Immature natural killer cell (primary cell): ENCODE measurements at places on chromosomes 11 and 22. TPM values are rescaled to one million over a fixed set of nuclear protein-coding genes. Genes with fewer than 3 reads are reported as not detected.

DNA sequence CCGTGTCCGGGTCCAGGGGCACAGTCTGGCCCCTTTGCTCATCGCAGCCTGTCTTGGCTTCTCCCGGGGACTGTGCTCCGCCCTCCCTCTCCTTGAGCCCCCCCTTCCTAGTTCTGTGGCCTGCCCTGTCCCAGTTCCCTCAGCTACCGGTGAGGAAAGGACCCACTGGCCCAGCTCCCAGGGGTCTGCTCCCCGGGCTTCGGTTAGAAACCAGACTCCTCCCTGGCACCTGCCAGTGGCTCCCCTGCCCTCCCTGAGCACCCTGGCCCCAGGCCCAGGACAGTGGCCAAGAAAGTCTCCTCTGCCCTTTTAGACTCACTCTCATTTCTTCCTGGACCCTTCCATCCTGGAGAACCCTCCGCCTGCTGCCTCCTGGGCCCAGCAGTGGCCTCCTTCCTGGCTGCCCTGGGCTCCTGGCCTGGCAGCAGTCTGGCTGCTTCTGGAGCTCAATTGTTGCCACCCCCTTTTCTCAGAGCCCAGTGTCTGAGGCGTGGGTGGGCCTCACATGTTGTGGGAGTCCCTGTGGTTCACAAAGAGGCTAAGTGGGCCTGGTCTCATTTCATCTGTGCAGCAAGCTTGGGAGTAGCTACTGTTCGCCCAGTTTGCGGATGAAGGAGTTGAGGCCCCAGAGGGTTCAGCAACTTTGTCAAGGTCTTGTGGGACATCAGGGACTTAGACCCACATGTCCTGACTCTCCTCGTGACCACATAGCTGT, 12.6 kb downstream of the PRDM11 start:
- DNase-seq = no peak

- DNase-seq = no peak
Observed at GRCh38 chr11:72789493-72790131, 4.2 kb downstream of the STARD10 start.

DNA sequence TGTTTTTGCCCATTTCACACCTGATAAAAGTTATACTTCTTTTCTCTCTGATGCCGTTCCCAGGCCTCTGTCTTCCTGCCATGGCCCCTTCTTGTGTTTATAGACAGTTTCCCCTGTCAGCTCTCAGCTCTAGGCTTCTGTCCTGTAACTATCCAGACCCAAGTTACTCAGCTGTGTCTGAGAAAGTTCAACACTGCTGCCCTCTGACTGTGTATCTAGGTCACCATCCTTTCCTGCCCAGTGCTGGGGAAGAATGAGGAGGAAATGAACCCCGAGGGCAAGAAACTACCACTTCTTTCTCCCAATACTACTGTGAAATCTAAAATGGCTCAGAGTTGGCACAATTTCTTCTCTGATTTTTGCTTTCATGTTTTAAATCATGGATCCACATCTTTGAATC, 29.6 kb downstream of the SNX19 start:
- DNase-seq = no peak

GRCh38 chr11:123060277-123061000, 1.5 kb downstream of the HSPA8 start:
- DNase-seq = peak; percentile 28

DNA sequence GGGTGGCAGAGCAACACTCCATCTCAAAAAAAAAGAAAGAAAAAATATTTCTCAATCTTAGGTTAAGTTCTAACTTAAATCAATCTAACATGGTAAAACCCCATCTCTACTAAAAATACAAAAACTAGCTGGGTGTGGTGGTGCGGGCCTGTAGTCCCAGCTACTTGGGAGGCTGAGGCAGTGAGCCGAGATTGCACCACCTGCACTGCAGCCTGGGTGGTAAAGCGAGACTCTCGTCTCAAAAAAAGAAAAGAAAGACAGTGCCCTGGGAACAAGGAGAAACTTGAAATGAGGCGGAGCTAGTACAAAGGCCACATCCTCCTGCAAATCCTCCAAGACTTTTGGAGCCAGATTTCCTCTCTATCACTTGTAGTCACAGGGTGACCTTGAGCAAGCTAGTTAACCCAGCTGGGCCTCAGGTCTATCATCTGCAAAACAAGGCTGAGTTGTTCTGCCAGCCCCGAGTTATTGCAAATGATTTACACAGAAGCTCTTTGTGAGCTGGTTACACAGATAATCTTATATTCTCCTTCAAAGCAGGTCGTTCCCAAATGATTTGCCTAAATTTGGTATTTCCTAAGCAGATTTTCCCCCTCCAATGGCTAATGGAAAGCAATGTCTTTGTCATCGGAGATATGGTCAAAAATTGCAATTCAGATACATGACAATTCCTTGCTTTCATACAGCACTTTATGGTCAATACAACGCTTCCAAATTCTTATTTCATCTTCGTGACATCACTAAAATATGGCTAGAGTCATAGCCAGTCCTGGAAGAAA, 1.9 kb downstream of the ANKRD54 start:
- DNase-seq = no peak

GRCh38 chr22:39995393-39996252, 869 bp downstream of the FAM83F start:
- DNase-seq = no peak

DNA sequence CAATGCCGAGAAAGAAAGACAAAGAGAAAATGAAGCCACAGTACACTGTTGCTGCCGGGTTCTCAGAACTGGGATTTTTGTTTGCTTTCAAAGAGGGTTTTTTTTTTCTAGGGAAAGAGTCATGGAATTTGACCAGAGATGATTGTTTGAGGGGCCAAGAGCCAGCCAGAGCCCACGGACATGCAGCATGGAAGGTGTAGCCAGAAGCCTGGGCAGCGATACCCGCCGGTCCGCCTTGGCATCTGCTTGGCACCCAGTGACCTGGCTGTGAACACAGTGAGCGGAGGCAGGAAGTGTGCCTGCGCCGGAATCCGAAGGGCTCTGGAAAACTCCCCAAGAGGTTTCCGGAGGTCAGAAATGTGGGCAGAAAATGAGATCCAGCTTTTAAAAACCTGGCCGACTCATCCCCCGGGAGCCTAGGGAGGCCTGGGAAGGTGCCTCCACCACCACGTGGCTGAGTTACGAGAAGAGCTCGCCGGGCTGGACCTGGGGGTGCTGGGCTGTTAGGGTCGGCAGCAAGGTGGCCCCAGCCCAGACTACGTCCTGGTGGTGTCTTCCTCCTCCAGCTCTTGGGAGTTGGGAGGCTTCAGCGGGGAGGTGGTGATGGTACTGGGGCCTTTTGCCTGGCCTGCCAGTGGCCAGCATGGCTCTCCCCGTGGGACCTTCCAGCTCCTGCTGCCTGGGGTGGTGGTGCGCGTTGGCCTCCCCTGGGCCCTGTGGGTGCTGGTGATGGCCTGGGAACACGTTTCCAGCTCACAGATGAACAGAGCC, 61.6 kb upstream of the PPARA start:
- no peak for DNase-seq

DNA sequence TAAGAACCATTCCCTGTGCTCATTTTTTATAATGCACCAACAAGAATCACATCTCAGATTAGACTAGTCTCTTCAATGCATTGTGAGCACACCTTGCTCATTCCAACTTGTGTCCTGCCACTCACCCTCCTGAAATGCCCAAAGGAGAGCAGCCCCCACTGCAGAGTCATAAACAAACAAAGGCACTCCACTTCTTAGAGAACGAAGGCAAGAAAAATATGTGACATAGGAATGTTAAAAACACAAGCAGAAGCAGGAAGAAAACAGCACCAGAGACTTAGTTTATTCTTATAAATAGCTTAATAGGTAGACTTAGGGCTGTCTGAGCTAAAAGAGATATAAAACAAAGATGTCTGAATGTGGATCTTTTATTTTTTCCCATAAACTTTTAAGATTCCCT, 57.2 kb downstream of the GUCY1A2 start:
- no peak for DNase-seq

DNA sequence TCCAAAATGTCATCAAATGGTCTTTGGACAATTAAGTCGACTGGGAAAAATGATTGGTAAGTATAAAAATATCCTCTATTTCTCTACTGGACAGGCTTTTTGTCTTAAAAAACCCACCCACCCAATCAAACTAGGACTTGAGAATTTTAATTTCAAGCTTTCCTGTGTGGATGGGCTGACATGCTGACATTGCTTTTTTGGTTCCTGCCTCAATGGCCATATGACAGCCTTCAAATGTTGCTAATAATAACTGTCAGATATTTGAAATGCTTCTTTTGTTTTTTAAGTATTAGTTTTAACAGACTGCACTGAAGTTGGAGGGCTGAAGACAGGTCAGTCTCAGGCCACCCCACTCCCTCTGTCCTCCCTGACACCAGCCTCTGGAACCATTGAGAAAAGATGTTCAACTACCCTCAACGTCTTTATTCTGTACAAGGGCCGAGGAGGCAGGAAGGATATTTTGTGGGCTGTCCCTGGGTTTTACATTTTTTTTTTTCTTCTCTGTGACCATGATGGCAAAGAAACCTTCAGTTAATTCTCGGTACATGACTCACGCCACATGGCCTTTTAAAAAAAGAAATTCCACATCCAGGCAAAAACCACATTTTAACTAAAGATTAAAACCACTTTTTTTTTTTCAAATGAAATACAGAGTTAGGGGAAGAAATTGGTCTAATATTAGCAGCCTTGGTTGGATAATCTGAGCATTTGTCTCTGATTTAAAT, 130.4 kb downstream of the SLC1A2 start:
- no peak for DNase-seq

- DNase-seq = no peak
Observed at GRCh38 chr11:279040-279965, 1.1 kb downstream of the NLRP6 start.

- no peak for DNase-seq
Observed at GRCh38 chr22:48306284-48306683, 1521.4 kb downstream of the BRD1 start.

GRCh38 chr11:133903056-133903455, 53.7 kb downstream of the IGSF9B start:
- DNase-seq = no peak

DNA sequence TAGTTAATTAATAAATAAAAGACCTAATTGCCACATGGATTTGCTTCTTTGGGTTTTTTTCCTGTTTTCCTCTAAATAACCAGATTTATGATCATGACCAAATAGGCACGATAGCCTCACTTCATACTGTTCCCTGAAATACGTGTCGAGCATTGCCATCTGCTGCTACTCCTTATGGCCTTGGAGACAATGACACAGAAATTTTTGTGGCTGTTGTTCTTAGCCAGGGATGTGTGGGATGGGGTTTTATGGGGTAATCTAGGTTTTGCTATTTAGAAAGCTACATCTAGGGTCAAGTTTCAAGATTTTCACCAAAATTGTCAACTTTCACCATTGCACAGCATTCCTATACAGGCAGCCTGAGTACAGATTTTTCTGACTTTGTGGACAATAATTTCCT, 145.2 kb downstream of the DBX1 start:
- DNase-seq = no peak

GRCh38 chr22:49237279-49237678, 590.4 kb downstream of the BRD1 start:
- DNase-seq = no peak

DNA sequence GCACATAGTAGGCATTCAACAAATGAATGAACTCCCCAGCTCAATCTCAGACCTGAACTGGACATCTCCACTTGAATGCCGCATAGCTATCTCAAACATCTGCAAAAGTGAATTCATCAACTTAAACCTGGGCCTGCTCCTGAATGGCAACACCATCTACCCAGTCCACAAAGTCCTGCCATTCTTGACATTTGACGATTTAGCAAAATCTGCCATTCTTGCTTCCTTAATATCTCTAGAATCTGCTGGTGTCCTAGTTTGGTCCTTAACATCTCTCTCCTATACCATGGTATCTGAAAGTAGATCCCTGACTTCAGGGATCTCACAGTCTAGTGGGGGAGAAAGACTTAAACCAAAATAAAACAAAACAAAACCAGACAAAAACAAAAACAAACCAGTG, 12.4 kb upstream of the HPX start:
- no peak for DNase-seq

- no peak for DNase-seq
Observed at GRCh38 chr11:112051768-112052167, 22.0 kb downstream of the PIH1D2 start.

GRCh38 chr11:44559207-44559939, 6.1 kb upstream of the CD82 start:
- no peak for DNase-seq

DNA sequence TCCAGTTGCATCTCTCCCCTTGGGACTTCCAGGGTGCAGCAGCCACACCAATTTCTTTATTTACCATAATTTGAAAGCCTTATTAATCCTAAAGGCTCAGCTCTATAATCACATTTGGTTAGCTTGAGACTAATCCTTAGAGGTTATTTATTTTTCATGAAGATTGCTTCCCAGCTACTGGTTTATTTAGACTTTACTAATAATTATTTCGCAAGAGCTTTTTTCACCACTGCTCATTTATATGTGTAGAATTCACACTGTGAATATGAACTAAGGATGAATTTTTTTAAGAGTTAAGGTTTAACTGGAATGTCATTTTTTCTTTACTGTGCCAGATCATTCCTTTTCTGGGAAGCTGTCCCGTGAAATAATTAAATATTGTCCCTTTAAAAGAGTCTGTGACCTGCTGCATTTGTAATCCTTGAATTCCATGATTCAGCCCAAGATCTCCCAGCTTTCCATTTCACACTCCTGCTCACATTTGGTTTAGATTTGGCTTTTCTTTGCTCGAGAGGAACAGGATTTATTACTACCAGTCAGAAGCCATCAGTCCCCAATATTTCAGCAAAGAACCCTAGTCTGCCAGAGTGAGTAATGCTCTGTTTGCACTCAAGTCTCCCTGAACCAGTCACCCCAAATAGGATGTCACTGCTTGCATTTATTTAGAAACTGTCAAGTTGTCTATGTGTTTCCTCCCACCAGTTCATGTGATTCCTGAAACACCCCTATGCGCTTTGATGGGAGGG, 4.4 kb upstream of the CD44 start:
- no peak for DNase-seq

DNA sequence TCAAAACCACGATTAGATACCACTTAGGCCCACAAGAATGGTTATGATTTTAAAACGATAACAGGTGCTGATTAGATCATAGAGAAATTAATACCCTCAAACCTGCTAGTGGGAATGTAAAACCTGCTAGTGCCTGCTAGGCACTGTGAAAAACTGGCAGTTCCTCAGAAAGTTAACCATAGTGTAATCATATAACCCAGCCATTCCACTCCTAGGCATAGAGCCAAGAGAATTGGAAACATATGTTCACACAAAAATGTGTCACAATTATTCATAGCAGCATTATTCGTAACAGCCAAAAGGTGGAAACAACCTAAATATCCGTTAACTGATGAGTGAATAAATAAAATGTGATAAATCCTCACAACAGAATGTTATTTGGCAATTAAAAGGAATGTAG, 122.2 kb upstream of the SYN3 start:
- no peak for DNase-seq

GRCh38 chr11:12979928-12980689, 29.0 kb upstream of the RASSF10 start:
- DNase-seq = no peak

- DNase-seq = no peak
Observed at GRCh38 chr11:45652781-45653180, 12.6 kb downstream of the CHST1 start.

- DNase-seq = no peak
Observed at GRCh38 chr22:36117053-36117554, 43.5 kb downstream of the APOL3 start.

OR51B2 gene
- polyA plus RNA-seq = not detected

DERL3 gene
- 0.61 TPM for polyA plus RNA-seq

GRK2 gene
- polyA plus RNA-seq = 25.9 TPM

RDX gene
- 28.5 TPM for polyA plus RNA-seq

ZBTB16 gene
- 197 TPM for polyA plus RNA-seq

ZC3H12C gene
- polyA plus RNA-seq = not detected

SEC14L2 gene
- 0.23 TPM for polyA plus RNA-seq

KLHL35 gene
- 0.41 TPM for polyA plus RNA-seq

IGF2 gene
- polyA plus RNA-seq = not detected
